ENCODE measurements at places on chromosomes 7 and 10. TPM values are rescaled to one million over a fixed set of nuclear protein-coding genes. Genes with fewer than 3 reads are reported as not detected.

GRCh38 chr10:22677333-22677732, 37.0 kb downstream of the PIP4K2A start:
- DNase-seq = no peak

PLXDC2 gene
- 27.5 TPM for polyA plus RNA-seq

GRCh38 chr10:103394180-103394579, 2.1 kb downstream of the ATP5MK start:
- DNase-seq = no peak

DNA sequence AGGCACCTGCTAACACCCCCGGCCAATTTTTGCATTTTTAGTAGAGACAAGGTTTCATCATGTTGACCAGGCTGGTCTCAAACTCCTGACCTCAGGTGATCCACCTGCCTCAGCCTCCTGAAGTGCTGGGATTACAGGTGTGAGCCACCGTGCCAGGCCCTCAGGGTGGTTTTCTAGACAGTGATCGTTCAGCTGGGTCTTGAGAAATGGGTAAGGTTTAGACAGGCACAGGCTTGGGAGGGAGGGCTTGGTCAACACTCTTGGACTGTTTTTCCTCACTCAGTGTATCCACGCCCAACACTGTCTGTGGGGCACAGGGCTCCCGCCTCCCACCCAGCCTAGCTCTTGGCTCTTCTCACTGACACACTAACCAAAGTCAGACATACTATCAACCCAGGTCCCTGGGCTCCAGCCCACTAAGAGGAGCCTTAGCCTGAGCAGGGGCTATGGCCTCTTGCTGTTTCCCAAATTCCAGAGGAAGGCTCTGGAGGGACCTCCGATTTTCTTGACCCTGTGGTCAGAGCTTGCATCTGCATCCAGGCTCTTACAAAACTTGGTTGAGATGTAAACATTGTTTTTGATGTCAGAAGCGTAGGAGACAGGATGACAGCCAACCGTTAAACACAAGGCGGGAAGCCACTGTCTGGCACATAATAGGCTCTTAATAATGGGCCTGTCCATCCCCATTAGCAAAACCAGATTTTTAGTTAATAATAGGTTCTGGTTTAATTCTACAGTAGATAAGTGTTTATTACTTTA, 143.9 kb downstream of the PRKAG2 start:
- DNase-seq = no peak

- DNase-seq = no peak
Measured at GRCh38 chr10:24269476-24269875, 60.5 kb downstream of the KIAA1217 start.

- no peak for DNase-seq
Measured at GRCh38 chr10:120735773-120736371, 115.3 kb upstream of the WDR11 start.

- DNase-seq = no peak
Measured at GRCh38 chr7:29977886-29978651, 11.5 kb downstream of the SCRN1 start.

GRCh38 chr10:33252794-33253203, 81.7 kb downstream of the NRP1 start:
- DNase-seq = no peak

DNA sequence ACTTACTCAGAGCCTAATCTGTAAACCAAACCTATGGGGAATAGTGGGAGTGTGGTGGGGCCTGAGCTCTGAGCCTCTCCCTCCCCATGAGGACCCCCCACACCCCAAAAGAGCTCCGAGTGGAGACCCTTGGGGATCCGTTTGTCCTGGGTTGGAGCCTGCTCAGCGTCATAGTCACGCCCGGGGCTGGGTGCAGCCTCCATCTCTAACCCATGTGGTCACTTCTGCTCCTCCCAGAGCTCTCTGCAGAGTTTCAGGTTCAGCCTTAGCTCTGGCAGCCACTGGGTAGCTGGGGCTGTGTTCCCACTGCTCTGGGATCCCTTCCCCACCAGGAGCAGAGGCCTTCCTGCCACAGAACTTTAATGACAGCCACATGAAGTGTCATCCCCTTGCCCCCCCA, 25.9 kb downstream of the PFKFB3 start:
- DNase-seq = no peak

DNA sequence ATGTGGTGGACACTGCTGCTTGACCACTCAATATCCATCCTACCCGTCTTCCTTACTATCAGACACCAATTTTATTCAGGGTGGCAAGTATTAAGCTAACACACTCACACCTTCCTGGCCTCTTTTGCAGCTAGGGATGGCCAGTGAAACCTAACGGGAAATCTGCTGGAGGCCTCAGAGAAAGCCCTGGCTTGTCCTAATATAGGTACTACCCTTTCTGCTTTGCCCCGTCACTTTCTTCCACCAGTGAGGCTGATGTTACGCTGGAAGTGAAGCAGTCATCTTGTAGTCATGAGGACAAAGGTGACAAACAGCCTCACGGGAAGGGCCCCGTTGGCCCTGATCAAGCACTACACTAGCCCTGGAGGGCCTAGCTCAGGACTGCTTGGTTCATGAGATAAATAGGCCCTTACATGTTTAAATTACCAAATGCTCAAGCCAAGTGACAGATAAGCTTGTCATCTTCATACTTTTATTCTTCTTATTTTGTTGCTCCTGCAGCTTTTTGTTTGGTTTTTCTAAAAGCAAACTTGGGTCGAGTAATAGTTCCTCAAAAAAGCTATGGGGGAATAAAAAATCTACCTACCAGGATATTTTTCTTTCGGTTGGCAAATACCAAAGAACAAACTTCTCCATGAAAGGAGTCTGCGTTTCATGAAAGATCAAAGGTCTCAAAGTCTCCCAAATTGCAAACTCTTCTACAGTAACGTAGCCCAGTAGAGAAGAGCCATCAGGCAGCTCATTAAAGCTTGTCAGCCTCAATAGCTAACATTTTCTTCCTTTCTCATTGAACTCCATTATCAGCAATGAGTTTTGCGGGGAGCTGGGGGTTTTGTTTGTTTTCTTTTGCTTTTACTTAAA, 17.5 kb downstream of the CREB3L2 start:
- no peak for DNase-seq

FOXP2 gene
- polyA plus RNA-seq = 3.8 TPM

GRCh38 chr10:30883751-30884150, 147.9 kb downstream of the ZNF438 start:
- no peak for DNase-seq

DNA sequence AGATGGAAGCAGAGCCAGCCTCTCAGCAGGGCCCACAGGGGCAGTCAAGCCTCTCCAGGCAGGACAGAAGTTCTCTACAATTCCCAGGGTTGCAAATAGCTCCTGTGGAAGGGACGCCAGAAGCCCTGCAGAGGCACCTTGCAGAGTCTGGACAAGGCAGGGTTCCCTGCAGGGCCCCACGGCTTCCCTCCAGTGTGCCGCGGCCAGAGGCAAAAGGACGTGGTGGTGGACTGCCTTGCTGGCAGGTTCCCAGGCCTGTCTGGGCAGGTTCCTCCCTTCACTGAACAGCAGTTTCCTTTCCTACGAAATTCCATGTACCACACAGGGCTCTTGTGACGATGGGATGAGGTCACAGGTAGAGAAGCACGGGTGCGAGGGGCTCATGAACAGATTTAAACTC, 25.1 kb downstream of the UPP1 start:
- no peak for DNase-seq

DNA sequence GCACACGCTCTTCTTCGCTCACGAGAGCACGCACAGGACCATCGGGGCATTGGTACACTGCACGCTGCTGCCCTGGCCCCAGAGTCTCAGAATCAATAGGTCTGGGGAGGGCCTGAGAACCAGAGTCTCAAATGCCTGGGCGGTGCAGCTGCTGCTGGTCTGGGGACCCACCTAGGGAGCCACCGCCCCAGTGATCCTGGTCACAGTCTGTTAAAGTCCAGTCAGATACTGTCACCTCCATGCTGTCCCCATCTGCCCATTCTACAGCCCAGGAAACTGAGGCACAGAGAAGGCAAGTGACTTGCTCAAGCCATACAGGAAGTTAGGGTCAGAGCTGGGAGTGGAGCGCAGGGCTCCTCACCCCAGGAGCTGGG, 38.0 kb downstream of the ZCCHC24 start:
- DNase-seq = no peak

DNA sequence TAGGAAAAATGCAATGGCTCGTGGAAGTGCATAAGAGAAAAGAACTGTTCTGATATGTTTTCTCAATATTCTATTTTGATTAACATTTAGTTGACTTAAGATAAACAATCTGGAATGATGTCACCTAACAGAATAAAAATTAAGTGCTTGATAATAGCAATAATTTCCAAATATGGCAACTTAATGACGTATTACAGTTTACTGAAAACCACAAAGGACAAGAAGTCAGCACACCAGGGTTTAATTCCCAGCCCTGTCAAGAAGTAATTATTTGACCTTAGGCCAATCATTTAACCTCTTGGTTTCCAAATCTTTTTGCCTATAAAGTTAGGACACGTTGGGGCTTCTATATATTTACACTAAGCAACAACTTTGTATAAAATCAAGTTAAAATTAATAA, 95.7 kb downstream of the CABCOCO1 start:
- DNase-seq = no peak

GPR146 gene
- polyA plus RNA-seq = 5.3 TPM

GRCh38 chr7:150755473-150756099, 18.4 kb downstream of the GIMAP5 start:
- no peak for DNase-seq

DNA sequence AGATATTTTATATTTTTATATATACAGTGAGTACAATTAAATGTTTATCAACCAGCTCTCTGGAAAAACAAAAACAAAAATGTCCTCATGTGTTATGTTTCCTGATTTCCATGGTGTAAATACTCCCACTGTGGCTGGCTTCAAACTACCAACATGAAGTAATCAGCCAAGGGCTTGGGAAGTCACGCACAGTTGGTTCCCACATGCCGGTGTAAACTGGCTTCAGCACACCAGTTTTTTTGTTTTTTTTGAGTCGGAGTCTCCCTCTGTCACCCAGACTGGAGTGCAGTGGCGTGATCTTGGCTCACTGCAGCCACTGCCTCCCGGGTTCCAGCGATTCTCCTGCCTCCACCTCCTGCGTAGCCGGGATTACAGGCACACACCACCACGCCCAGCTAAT, 11.8 kb downstream of the OSBPL3 start:
- DNase-seq = no peak

RBM17 gene
- polyA plus RNA-seq = 145 TPM

COL1A2 gene
- polyA plus RNA-seq = 979 TPM

- DNase-seq = no peak
Measured at GRCh38 chr10:87618566-87619423, 40.9 kb upstream of the PAPSS2 start.
